Islet precursor cell (in vitro differentiated cells): ENCODE measurements at places on chromosomes 13 and 19.

GRCh38 chr13:101736566-101736965 is 284.1 kb downstream of the ITGBL1 start:
- no peak for DNase-seq

GRCh38 chr13:32993145-32993544 is 23.1 kb upstream of the KL start:
- DNase-seq, result no peak

GRCh38 chr13:94709001-94709834 is 3.1 kb downstream of the SOX21 start:
- no peak for DNase-seq

DNA sequence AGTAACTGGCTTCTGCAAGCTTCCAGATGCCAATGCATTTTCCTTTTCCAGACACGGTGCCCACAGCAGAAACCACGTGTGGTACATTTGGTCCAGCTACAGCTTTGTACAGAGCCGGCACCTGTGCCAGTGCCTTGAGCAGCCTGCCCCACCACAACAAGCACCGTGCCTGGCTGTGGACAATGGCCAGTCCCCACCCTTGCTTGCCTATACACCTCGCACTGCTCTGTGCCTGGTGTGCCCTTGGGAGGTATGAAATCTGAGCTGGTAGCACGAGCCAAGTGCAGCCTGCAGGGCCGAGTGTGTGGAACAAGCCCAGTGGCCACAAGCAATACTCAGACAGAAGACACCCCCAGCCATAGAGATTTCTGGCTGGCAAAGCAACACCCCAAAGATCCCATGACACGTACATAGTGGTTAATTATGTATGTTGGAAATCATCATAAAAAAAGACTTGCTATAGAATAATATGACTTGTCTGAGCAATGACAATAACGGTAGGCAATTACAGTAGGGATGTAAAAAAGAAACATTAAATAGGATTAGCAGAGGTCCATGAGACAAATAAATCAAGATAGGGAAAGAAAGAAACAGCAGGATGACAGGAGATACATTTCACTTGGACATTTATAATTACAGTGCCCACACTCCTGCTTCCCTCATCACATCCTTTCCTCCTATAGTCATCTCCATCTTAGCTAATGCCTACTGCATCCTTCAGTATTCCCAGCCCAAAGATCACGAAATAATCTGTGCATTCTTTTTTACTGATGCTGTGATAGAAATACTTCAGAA is 1399.5 kb downstream of the PCDH9 start:
- no peak for DNase-seq

DNA sequence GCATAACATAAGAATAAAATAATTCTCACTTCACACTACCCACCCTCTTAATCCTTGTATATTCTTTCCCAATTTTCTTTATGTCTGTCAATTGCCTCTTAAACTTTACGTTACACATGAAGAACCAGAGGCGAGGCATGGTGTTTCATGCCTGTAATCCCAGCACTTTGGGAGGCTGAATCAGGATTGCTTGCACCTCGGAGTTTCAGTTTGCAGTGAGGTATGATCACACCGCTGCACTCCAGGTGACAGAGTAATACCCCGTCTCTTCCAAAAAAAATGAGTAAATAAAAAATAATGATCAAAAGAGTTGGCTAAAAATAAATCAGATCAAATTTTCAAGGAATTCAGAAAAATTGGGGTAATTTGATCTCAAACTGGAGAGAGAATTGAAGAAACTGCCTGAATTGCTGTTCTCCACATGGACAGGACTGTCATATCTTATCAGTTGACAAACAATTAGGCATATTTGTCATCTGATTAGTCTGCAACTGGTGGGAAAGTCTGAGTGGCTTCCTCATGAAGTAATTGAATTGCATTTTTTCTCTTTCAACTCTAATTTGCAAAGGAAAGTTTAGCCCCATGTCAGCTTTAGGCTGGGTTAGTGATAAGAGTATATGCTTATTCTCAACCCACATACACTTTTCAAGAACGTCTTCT is 302.9 kb downstream of the ITGBL1 start:
- no peak for DNase-seq

GRCh38 chr19:16330368-16330801 is 5.8 kb downstream of the KLF2 start:
- DNase-seq, result peak; percentile 78
